Fibroblast of the conjunctiva (primary cell): ENCODE measurements at places on chromosomes 5 and 9.

DNA sequence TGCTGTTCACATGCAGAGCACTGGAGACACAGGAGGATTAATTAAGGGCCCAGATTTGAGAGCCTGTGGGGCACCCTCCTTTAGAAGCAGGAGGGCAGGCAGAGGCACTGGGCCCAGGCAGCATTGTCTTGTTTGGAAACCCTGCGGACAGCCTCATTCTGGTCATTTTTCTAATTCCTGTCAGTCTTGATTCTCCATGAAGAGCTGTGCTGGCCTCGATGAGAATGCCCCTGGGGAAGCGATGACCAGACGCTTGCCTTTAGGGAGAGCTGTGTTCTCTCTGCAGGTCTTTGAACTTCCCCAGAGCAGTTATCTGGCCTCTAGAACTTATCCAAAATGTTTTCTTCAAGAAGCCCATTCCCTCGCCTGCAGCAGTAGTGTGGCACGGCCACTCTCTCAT is 117.8 kb upstream of the PTCH1 start:
- no peak for DNase-seq

- no peak for DNase-seq
Measured at GRCh38 chr9:117412006-117412715, 2.7 kb downstream of the ASTN2 start.

- DNase-seq: no peak
Measured at GRCh38 chr5:12016159-12016746, 112.0 kb upstream of the CTNND2 start.

- no peak for DNase-seq
Measured at GRCh38 chr9:136714096-136714892, 1.9 kb downstream of the DIPK1B start.

DNA sequence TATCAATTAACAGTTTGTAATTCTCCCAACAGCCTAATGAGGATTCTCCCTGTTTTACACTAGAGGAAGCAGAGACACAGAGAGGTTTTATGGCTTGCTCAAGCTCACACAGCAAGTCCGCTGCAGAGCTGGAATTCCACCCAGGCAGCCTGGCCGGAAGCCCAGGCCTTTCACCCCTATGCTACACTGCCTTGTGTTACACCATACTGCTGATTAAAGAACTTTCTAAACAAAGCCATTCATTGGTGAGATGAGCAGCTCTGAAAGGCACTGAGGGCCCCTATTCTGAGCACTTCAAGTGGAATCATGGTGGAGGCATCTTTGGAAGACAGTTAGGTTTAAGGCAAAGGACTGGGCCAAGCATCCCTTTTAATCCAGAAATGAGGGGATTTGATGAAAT is 14.7 kb upstream of the LARP1 start:
- peak; percentile 60 for DNase-seq

DNA sequence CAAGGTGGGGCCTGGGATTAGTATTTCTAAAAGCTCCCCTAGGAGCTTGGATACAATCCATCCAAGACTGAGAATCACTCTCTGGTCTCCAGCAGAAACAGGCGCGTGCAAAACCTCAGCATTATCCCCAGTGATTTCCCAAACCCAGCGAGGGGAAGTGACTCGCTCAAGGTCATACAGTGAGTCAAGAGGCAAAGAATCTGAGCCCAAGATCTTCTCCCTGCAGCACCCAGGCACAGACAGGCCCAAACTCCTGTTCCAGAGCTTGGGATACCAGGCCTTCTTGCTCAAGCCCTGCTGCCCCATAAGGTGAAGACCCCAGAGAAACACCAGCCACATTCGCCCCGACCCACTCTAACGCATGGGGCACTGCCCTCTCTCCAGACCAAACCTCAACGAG is 33.2 kb downstream of the SHB start:
- DNase-seq: no peak

GRCh38 chr5:16934677-16935153 is 1.4 kb downstream of the MYO10 start:
- no peak for DNase-seq

DNA sequence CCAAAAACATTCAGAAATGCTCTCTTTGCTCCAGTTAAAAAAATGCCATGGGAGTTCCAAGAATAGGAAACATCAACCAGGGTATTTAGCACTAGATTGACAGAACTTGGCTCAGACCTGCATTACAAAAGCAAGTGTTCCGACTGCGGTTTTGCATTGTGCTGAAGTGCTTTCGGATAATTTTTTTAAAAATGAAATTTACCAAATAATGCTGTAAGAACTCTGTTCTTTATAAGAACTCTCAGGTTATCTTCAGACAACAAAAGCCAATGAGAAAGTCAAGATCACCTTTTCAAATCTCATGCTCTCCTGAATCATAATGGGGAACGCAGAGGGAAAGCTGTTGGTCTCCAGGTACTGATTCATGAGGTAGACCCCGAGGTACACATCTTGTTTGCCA is 483 bp upstream of the PLPP6 start:
- no peak for DNase-seq

DNA sequence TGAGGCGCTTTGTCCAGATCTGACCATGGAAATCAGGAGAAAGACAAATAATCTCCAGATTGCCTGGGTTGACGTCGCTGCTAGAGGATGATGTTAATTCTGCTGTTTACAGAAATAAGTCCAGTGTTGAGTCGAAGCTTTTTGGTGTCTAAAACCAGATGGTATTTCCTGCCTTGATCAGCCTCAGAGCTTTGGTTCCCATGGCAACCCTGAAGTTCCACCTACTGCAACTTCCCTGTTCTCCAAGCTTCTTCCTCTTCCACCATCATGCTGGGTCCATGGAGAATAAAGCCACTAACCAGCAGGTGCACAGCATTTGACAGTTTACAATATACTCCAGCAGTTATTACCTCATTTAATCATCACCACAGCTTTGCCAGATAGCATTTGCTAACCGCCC is 18.0 kb upstream of the GABBR2 start:
- no peak for DNase-seq
